ENCODE measurements at places on chromosomes 4 and X.
A peak's percentile ranks its signal among the peaks of the same experiment; 100 is the strongest.

DNA sequence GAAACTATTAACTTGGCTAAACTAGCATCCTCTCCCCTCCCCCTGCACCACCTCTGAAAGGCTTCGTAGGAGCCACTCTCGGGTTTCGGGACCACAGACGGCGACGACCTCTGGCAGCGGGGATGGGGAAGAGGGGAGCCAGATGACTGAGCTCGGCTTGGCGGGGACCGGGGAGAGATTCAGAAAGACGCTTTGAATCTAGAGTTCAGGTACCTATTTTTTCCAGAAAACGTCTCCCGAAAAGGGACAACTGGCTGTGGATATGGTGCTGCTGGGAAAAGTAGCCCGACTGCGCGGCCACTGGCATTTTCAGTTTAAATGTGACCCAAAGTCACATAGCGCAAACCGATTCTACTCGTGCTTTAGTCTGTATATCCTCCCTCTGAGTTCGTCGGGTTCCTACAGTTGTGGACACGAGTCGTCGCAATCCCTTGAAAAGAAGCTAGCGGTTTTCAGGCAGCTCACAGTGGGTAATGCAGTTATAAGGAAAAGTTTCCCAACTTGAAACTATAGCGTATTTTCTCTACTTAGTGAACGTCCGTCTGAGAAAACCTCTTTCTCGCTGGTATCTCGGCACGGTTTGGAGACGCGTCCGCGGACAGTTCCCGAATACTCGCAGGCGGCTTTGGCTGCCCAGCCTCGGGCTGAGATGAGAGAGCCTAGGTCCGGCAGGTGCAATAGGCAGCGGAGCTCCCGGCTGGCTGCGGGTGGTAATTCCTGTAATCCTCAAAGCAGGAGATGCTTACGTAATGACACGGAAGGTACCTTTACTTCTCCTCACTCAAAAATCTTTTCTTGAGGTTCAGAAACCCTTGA, 1.3 kb downstream of the PARM1 start:
- DNase-seq, result no peak

- no peak for DNase-seq
These were observed 213.0 kb upstream of the GK2 start for GRCh38 chr4:79621061-79621460.

GRCh38 chrX:54909941-54910340, 10.7 kb upstream of the TRO start:
- DNase-seq, result no peak

- peak; percentile 67 for DNase-seq
These were observed 213.4 kb upstream of the S100G start for GRCh38 chrX:16436348-16437188.

DNA sequence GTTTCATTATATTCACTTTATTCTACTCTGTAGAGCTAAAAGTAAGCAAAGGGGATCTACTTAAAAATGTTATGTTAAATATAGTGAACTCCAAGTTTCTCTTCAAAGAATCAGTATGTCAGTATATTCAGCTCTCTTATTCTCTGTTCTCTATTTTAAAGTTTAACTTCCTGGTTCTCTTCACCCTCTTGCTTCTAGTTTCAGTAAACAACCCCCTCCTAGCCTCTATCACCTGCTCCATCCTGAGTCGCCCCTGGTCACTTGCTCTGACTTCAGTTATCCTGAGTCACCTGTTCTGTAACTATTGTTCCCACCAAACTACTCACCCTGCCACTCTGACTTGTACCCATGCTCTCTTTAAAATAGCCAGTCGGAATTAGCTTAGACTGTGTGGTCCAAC, 180.9 kb upstream of the AADAT start:
- no peak for DNase-seq

GRCh38 chr4:127211650-127212560, 420.9 kb upstream of the INTU start:
- no peak for DNase-seq

GRCh38 chr4:177490769-177491168, 48.5 kb upstream of the AGA start:
- DNase-seq, result no peak

- no peak for DNase-seq
These were observed 190.6 kb downstream of the NSUN7 start for GRCh38 chr4:40940317-40940741.

- no peak for DNase-seq
These were observed 734 bp upstream of the SH3TC1 start for GRCh38 chr4:8198206-8198905.

DNA sequence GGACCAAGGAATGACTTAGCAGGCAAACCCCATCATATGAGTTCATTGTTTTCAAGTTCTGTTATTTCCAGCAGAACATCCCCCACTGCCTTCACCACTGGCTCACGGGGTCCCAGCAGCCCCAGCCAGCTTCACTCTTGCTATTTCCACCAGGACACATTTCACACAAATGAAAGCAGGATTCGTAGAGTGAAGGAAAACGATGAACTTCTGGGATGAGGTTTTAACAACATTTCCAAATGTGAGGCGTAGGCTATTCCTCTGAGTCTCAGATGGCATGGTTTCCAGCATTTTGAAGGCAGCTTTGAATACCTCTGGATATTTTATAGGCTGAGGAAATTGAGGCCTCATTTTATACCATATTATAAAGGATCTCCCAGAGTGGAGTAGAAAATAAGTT, 32.9 kb upstream of the EGFL6 start:
- no peak for DNase-seq

DNA sequence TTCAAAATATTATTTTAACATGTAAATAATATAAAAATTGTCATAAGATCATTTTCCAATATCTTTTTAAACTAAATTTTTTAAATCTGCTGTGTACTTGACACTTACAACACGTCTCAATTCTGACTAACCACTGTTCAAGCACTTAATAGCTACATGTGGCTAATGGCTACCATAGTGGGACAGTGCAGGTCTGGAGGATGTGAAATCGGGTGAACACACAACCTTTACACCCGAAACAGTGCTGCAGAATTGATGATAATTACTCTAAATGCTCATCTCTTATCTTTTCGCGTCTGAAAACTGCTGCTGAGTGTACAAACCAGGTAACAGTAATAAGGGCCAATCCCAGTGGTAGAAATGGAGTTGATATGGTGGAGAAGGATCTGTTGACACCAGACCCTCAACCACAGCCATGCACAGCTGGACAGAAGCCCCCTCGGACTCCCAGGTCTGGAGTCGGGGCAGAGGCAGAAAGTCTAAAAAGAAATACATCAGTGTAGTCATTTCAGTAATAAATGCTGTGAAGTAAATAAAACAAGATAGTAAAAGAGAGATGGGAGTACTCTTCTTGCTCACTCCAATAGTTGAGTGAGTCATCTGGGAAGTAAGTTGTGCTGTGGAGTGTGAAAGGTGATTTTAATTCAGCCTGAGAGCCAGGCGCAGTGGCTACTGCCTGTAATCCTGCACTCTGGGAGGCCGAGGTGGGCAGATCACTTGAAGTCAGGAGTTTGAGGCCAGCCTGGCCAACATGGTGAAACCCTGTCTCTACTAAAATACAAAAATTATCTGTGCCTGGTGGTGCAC, 150.0 kb downstream of the CBR4 start:
- DNase-seq, result no peak

- DNase-seq, result no peak
These were observed 176.2 kb downstream of the MID1 start for GRCh38 chrX:10444204-10444603.
